ENCODE measurements at places on chromosomes 2 and 18.

DNA sequence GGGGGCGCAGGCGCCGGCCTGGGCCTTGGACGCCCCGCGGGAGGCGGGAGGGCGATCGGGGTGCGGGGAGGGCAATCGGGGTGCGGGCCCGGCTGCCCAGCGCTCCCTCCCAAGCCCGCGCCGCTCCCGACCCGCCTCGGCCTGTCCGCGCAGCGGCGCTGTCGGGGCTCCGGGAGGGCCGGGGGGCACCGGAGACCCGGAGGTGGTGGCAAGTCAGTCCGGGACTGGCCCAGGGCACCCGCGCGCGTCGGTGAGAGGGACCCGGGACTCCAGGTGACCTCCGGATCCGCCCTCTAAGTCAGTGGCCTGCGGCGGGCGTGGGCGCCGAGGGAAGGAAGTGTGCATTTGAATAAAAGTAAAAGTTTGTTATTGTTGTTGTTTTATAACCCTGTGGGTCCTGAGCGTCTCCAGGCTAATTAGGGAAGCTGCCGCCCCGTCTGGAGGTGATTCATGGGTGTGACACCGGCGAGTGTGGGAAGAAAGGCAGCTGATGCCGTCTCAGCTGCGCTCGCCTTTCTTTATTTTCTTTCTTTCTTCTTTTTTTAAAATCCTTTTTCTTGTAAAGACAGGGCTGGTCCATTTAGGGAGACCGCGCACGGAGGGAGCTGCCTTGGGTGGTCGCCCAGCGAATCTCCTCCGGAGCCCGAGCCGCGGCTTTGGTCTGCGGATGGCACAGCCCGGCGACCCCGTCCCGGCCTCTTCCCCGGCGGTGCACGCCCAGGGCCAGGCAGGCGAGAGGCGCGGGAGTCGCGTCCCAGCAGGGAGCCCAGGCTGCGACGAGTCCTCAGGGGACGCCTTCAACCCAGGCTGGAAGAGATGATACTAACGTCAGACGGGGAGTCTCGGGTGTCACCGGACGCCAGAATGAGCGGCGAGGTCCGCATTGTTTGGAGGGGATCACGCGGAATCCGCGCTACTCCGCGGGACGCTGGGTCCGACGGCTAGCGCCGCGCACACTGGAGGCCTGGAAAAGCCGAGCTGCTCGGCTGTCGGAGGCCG lies 627 bp upstream of the CRACDL start:
- DNase-seq: no peak

- DNase-seq: no peak
These were observed 859 bp downstream of the GREB1L start for GRCh38 chr18:21242780-21243401.

DNA sequence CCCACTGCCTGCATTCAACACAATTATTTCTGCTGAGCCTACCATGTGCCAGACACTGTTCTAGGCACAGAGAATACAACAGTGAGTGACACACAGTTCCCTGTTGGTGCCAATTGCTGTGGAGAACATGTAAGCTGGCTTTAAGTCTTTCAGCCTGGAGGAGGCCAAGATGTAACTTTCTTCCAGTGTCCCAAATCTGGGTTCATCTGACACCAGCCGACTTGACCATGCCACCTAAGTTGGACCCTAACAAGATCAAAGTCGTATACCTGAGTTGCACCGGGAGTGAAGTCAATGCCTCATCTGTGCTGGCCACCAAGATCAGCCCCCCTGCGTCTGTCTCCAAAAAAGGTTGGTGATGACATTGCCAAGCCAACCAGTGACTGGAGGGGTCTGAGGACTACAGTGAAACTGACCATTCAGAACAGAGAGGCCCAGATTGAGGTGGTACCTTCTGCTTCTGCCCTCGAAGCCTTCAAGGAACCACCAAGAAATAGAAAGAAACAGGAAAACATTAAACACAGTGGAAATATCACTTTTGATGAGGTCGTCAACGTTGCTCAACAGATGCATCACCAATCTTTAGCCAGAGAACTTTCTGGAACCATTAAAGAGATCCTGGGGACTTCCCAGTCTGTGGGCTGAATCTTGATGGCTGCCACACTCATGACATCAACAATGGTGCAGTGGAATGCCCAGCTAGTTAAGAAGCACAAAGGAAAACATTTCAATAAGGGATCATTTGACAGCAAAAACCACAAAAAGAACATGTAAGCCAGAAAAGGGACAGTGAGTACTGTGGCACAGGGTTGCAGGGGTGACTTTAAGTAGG lies 6.3 kb downstream of the TRABD2A start:
- DNase-seq: no peak

DNA sequence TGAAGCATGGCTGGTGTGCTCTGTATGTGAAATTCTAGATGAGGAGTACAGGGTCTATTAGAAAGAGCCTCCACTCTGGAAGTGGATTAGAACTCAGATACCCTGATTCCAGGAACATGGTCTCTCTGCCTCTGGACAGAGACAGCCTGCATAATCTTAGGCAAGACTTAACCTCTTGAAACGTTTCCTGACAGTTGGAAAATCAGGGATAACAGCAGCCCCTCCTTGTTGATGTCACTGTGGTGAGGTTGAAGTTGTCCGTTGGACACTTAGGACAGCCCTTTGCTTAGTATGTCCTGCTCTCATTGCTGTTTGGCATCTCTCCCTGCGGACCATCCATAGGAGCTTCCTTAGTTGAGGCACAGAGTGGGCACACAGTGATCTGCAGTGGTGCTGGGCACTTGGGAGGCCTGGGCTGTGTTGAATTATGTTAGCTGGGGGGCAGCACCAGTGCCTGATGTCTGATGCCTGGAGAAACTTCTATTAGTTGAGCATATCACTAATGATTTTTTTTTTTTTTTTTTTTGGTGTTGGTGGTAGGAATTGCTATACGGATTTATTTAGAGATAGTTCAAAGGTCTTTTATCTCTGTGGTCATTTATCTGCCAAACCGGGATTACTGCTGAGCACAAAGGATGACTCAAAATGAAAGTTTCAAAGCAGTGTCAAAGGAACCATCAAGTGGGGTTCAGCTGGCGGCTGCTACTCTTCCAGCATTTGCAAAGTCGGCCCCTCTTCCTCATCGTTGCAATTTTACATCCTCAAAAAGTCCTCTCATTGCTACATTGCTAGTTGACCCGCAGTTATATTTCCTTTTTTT lies 28.8 kb downstream of the SETBP1 start:
- no peak for DNase-seq

DNA sequence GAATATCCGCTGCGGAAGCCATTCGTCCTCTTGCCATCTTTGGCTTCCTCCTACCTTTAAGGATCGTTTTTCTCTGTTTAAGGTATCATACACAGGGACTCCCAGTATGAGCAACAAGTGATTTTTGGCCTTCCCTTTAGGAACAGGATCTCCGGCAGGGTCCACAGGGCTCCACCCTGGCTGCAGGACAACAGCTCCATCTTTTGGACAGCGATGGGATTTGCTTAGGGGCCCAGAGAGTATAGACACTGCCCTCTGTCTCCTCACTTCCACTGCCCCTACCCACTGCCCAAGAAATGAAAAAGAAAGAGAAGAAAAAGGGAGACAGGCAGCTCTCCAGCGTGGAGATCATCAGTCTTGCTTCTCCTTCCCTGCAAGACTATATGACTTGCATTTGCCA lies 224.5 kb downstream of the UXS1 start:
- no peak for DNase-seq

DNA sequence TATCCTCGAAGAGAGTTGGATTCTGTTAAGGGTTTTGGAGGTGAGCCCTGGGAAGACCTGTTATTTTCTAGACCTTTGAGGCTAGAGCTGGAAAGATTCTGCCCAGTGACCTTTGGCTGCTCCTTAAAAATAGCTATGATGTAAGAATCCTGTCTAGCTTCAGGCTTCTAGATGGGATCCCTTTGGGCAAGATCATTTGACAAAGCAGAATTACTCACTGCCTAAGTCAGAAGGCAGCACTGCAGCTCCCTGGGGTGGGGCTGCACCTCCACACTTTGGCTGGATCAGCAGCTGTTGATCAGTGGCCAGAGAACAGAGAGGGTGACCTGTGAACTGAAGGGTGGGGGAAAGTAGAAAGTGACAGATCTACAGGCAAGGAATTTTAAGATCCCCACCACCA lies 103.8 kb downstream of the ASAP2 start:
- DNase-seq: no peak

- no peak for DNase-seq
These were observed 137.8 kb upstream of the GATA6 start for GRCh38 chr18:22031611-22032010.

GRCh38 chr18:78587626-78588600 lies 391.7 kb upstream of the SALL3 start:
- no peak for DNase-seq

- DNase-seq: no peak
These were observed 81.5 kb upstream of the LDLRAD4 start for GRCh38 chr18:13136904-13137669.

DNA sequence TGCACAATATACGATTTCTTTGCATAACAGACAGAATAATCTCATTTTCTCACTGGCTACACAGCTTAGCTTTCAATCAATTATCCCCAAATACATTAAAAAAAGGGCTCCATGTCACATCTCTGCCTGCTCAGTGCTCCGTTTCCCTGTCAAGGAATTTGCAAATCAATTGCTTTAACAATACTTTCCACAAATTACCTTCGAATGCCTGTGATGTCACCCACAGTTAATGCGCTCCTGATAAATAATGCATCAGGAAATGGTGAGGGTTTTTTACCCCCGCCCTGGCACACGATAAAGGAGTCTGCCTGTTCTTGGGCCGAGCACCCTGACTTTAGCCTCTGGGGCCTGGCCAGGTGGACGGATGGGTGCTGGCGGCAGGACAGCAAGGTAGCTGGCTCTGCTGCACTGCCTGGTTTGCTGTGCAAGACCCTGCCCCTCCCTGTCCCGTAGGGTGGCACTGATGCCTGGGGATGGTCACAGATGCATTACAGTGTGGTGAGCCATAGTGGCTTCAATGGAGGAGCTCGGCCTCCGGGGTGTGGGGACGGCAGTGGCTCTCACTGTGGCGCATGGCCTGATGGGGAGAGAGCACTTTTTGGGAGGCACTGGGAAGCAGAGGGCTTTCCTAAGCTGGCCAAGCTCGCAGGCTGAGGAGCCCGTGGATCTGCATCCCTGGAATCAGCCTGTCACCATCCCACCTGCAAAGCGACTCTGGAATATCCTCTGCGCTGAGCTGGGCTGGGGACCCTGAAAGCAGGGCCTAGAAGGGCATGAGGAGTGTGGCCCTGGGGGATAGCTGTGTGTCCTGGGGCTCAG lies 88.3 kb upstream of the HS6ST1 start:
- peak; percentile 4 for DNase-seq

- no peak for DNase-seq
These were observed 106.1 kb upstream of the NETO1 start for GRCh38 chr18:72973841-72974240.

- DNase-seq: no peak
These were observed 99.0 kb downstream of the TSHZ1 start for GRCh38 chr18:75309564-75309963.

GRCh38 chr2:236107942-236108625 lies 60.1 kb downstream of the GBX2 start:
- no peak for DNase-seq

- DNase-seq: no peak
These were observed 7.5 kb downstream of the NPPC start for GRCh38 chr2:231918501-231919330.
